HFFc6 (cell line): ENCODE measurements at places on chromosomes 13 and 19. TPM values are rescaled to one million over a fixed set of nuclear protein-coding genes. Genes with fewer than 3 reads are reported as not detected.

Gene FAM124A
- not detected in 3 replicates for total RNA-seq

DNA sequence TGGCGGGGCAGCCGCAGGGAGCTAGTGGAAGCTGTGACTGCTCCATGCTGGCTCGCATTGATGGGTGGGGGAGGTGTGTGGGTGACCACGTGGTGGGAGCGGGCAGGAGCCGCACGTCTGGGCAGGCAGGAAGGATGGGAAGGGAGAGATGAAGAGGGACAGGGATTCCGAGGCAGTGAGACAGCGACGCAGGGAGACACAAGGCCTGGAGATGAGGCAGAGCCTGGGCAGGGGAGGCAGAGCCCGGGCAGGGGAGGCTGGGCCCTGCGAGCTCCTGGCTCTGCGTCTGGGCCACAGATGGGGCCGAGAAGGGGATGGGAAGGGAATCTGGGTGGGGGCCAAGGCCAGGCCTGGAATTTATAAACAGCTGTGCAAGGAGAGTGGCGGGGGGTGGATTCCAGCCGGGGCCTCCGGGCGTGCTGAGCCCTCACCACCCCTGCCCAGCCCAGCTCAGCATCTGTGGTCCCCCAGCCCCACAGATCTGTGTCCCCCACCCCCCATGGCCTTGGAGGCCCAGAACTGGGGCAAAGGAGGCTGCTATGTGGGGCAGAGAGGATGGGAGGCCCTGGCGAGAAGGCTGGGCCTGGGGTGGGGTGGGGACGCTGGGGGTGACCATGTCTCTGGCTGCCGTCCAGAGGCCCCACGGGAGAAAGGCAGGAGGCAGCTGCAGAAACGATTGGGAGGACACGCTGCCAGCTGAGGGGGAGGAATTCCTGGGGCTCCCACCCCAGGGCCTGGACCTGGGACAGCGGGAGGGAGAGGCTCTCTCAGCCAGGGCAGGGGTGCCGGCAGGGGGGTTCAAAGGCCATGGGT, 6.0 kb downstream of the EHD2 start:
- H3K36me3 ChIP-seq, result peaks cover 40% of the 10 kb centered on the region
- peak overlapping the region; percentile 82 for H3K27ac ChIP-seq
- peaks cover 3% of the 10 kb centered on the region for H3K27me3 ChIP-seq
- peaks cover 88% of the 10 kb centered on the region for H3K4me1 ChIP-seq
- peak; percentile 100 for DNase-seq

Gene LYPD5
- total RNA-seq, result 0.18 to 0.67 TPM (median 0.36 TPM) in 3 replicates

DNA sequence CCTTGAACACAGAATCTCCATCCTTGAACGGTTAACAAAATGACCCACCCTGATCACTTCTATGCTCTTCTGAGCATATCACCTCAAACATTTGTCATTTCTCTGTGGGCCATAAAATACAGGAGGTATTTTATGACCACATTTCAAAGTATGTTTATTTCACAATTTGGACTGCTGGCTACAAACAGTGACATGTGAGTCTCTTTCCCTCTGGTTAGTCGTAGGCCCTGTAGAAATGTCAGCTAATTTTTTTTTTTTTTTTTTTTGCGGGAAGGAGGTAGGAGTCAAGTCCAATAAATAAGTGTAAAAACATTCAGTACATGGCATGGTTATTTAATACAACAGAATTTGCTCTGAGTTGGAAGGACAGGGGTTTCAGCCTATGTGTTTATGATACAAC, 70.7 kb downstream of the FOXO1 start:
- H3K4me3 ChIP-seq, result no peak overlapping the region
- no peaks in the 10 kb centered on the region for H3K4me1 ChIP-seq
- H3K27ac ChIP-seq, result no peak overlapping the region
- H3K27me3 ChIP-seq, result peaks cover 4% of the 10 kb centered on the region

DNA sequence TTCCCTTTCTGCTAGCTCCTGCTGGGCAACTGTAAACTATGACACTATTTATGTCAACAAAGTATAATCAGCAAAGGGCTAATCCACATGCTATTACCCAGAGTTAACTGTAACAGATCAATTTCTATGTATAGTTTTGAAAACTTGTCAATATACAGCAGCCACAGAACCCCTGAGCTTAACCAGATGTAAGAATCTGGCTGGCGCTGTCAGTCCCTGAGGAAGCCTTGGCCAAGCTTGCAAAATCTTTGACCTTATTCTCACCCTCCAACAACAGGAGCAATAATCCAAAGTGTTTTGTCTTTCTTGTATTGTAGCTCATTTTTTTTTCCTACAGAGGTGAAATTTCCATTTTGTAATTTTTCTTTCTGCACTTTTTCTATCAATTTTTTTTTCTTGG, 1230.1 kb upstream of the SLC10A2 start:
- H3K27me3 ChIP-seq, result no peaks in the 10 kb centered on the region
- no peaks in the 10 kb centered on the region for H3K4me1 ChIP-seq
- DNase-seq, result no peak
- no peak overlapping the region for H3K27ac ChIP-seq
